ENCODE measurements at places on chromosomes 3 and 15. TPM values are rescaled to one million over a fixed set of nuclear protein-coding genes. Genes with fewer than 3 reads are reported as not detected.

DNA sequence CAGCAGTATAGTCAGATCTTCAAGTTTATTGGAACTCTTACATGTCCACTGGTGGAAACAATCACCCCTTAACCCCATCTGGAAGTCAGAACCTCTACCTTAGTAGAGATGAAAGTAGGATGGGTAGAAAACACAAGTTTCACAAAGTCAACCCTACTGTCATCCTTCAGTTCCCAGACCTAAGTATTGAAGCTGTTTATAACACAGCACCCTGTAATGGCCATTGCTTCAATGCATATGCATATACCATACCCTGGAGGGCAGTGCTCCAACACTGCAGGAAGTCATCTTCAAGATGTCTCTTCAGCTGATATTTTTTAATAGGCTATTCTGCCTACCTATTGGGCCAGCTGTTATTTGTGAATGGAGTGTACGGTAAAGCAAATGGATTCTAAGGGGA, 241.3 kb downstream of the UBE2E2 start:
- no peaks in the 10 kb centered on the region for H3K36me3 ChIP-seq
- no peak overlapping the region for H3K4me3 ChIP-seq
- DNase-seq, result no peak
- no peaks in the 10 kb centered on the region for H3K4me1 ChIP-seq
- no peak overlapping the region for H3K27ac ChIP-seq
- H3K27me3 ChIP-seq, result no peaks in the 10 kb centered on the region

DNA sequence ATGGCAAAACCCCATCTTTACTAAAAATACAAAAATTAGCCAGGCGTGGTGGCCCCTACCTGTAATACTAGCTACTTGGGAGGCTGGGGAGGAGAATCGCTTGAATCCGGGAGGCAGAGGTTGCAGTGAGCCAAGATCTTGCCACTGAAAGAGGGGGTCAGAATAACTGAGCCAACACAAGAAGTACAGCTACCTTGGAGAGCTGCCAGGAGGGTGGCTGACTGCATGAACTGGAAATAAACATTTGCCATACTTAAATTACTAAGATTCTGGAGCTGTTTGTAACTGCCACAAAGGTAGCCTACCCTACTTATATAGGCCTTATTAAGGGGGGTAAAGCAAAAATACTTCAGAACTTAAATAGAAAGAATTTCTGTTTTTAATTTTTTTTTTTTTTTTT, 15.4 kb upstream of the PIK3CB start:
- no peaks in the 10 kb centered on the region for H3K36me3 ChIP-seq
- no peak overlapping the region for H3K4me3 ChIP-seq
- H3K27ac ChIP-seq, result no peak overlapping the region

IGSF10 gene
- 0.10 TPM for total RNA-seq

GABRR3 gene
- total RNA-seq, result not detected

SLC9C1 gene
- total RNA-seq, result not detected

GRCh38 chr3:118525077-118525476, 509.6 kb downstream of the IGSF11 start:
- no peaks in the 10 kb centered on the region for H3K27me3 ChIP-seq
- no peaks in the 10 kb centered on the region for H3K4me1 ChIP-seq
- H3K27ac ChIP-seq, result no peak overlapping the region
- no peak for DNase-seq
- H3K4me3 ChIP-seq, result no peak overlapping the region

DNA sequence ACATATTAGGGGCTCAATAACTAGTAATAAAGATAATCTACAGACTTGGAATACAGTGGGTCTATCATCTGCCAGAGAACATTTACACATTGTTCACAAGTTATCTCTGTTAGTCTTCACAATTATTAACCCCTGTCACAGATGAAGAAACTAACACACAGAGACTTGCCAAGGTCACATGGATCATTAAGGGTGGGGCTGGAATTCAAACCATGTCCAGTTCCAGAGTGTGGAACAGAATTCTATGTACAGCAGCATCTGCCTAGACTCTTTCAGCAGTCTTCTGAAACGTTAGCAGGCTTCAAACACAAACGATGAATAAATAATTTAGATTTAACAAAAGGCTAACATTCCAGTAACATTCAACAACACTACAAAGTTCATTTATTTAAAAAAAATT, 673.9 kb upstream of the NR2F2 start:
- H3K27ac ChIP-seq, result no peak overlapping the region
- H3K4me1 ChIP-seq, result no peaks in the 10 kb centered on the region
- no peak overlapping the region for H3K4me3 ChIP-seq
- H3K36me3 ChIP-seq, result no peaks in the 10 kb centered on the region
- no peaks in the 10 kb centered on the region for H3K27me3 ChIP-seq

GRCh38 chr3:169148448-169149348, 514.8 kb downstream of the MECOM start:
- H3K27ac ChIP-seq, result no peak overlapping the region
- DNase-seq, result no peak
- H3K4me1 ChIP-seq, result peaks cover 22% of the 10 kb centered on the region
- peaks cover 62% of the 10 kb centered on the region for H3K27me3 ChIP-seq
- 0 out of 2 replicates have a peak, but pooled peaks cover 3% of the 10 kb centered on the region for H3K36me3 ChIP-seq

TRAT1 gene
- total RNA-seq, result 0.21 TPM

DNA sequence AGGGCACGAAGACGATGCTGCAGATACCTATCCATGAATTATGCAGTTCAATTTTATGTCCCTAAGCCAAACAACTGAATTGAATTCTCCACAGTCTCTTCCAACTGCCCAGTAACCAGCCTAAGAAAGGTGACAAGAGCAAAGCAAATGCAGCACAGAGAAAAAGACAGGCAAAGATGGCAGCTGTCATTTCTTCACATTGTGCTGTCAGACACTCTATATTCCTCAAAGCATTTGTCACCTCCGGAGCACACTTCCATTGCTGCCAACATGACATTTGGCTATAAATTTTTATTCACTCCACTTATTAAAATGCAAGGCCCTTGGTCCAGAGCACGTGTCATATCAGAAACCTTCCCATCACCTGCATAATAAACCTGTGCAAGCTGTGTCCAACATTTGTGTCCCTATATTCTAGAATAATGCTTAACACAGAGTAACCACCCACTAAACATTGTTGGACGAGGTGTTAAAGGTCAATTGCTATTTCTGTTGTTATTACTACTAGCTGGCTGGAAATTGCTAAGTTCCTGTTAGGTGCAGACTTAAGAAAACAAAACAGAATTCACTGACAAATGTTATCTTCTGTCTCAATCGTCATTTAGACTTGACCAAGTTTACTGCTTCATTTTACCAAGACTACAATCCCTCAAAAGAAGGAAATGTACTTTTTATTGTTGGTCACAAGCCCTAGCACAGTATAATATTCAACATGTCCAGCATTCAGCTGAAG, 89.7 kb downstream of the MAGI1 start:
- no peaks in the 10 kb centered on the region for H3K27me3 ChIP-seq
- DNase-seq, result no peak
- peaks cover 11% of the 10 kb centered on the region for H3K4me1 ChIP-seq
- no peak overlapping the region for H3K27ac ChIP-seq

RTP4 gene
- 2.5 TPM for total RNA-seq

IGF1R gene
- total RNA-seq, result 77.1 TPM

CFAP20DC gene
- total RNA-seq, result 4.0 TPM

DNA sequence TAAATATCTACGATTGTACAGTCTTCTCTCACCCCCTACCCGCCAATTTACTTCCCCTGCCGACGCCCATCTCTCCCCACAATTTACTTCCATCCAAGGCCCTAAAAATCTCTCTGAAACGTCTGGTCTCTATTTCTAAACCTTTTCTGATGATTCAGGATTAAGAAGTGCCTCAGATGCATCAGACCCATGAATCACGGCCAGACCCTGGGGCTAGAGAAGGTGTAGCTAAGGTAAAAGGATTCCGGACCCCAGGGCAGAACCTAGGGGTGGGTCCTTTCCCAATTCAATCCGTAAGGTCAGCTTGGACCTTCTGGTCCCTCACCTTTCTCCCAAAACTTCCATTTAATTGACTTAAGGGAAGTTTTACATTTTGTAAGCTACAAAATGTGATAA, 46.4 kb downstream of the LRIG1 start:
- H3K4me3 ChIP-seq, result no peak overlapping the region
- no peak overlapping the region for H3K27ac ChIP-seq
- no peaks in the 10 kb centered on the region for H3K27me3 ChIP-seq
- no peak for DNase-seq
- no peaks in the 10 kb centered on the region for H3K36me3 ChIP-seq
- H3K4me1 ChIP-seq, result no peaks in the 10 kb centered on the region

DNA sequence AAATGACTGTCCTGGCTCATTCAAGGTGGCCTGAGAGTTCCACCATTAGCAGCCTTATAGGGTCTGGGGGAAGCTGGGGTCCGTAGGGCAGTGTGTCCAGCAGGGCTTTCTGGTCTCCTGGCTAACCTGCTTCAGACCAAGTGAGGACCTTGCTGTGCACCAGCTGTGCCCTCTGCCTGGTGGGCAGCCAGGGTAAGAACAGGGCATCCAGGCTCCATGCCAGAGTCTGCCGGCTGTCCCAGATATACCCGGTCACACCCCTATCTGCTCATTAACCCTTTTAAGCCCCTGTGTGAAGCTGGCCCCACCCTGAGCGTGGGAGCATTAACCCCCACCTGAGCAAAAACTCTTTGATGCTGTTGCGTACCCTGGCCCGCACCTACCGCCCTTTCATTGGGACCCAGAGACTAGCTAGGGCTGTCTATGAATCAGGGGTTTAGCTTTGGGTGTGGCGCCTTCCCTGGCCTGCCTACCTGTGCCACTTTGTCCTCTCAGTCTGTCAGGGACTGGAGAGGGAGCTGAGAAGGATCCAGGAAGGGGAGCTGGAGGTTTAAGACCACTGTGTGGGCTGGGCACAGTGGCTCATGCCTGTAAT, 17.6 kb downstream of the SEMA3F start:
- peak overlapping the region; percentile 61 for H3K27ac ChIP-seq
- H3K27me3 ChIP-seq, result no peaks in the 10 kb centered on the region
- DNase-seq, result no peak
- no peak overlapping the region for H3K4me3 ChIP-seq

- H3K27ac ChIP-seq, result peak overlapping the region; percentile 73
- peaks cover 20% of the 10 kb centered on the region for H3K4me1 ChIP-seq
- H3K36me3 ChIP-seq, result no peaks in the 10 kb centered on the region
- no peak for DNase-seq
- H3K27me3 ChIP-seq, result no peaks in the 10 kb centered on the region
- no peak overlapping the region for H3K4me3 ChIP-seq
Observed at GRCh38 chr3:133527081-133527715, 46.3 kb upstream of the CDV3 start.

- H3K4me3 ChIP-seq, result no peak overlapping the region
- peaks cover 7% of the 10 kb centered on the region for H3K27me3 ChIP-seq
- H3K36me3 ChIP-seq, result no peaks in the 10 kb centered on the region
- DNase-seq, result no peak
- no peaks in the 10 kb centered on the region for H3K4me1 ChIP-seq
Observed at GRCh38 chr15:49063402-49064280, 17.4 kb upstream of the SECISBP2L start.

GRCh38 chr15:72845981-72846383, 62.4 kb upstream of the ADPGK start:
- no peaks in the 10 kb centered on the region for H3K36me3 ChIP-seq
- no peak for DNase-seq
- H3K4me3 ChIP-seq, result no peak overlapping the region
- H3K27me3 ChIP-seq, result peaks cover 14% of the 10 kb centered on the region

DNA sequence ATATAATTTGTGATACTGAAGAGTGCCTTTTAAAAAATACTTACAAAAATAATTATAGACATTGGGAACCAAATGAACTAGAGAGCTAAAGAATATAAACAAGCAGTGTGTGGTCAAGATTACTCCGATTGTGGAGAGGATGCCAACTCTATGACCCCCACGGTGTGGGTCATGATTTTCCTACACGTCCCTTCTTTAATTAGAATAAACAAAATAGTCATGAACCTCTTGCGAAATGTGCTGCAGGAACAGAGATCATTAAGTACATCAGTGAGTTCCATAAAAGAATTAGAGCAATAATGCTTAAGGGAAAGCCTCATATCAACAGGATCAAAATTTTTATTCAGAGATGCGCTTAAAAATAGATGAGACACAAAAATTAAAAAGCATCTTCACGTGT, 476.6 kb upstream of the ROBO1 start:
- H3K36me3 ChIP-seq, result no peaks in the 10 kb centered on the region
- DNase-seq, result no peak
- no peak overlapping the region for H3K4me3 ChIP-seq
- no peaks in the 10 kb centered on the region for H3K4me1 ChIP-seq
- H3K27me3 ChIP-seq, result no peaks in the 10 kb centered on the region

SEMA6D gene
- total RNA-seq, result 0.03 TPM

DNA sequence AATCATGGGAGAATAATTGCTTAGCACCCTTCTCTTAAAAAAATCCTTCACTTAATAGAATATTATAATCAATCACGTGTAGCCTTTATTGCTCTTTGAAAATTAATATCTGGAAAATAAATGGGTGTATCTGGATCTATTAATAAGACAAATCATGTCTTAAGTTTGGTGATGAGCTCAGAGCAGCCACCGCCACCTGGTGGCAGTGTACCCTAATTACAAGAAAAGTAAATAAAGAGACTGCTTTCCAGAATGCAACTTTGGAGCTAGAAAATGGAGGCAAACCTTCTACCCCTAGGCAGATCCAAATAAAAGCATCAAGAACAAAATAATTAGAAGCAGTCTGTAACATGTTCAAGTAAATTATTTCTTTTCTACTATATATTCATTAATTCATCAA, 43.5 kb downstream of the EPHB1 start:
- no peak overlapping the region for H3K4me3 ChIP-seq
- H3K27me3 ChIP-seq, result peaks cover 10% of the 10 kb centered on the region
- no peak overlapping the region for H3K27ac ChIP-seq

WDR93 gene
- total RNA-seq, result 0.18 TPM

GRCh38 chr15:45993508-45993907, 358.7 kb downstream of the SQOR start:
- no peak for DNase-seq
- H3K4me1 ChIP-seq, result no peaks in the 10 kb centered on the region
- H3K27ac ChIP-seq, result no peak overlapping the region
- no peaks in the 10 kb centered on the region for H3K36me3 ChIP-seq

GRCh38 chr15:48493084-48493762, 152.3 kb downstream of the FBN1 start:
- no peak overlapping the region for H3K27ac ChIP-seq
- no peaks in the 10 kb centered on the region for H3K27me3 ChIP-seq
- H3K36me3 ChIP-seq, result no peaks in the 10 kb centered on the region
- H3K4me3 ChIP-seq, result no peak overlapping the region
- no peak for DNase-seq

DNA sequence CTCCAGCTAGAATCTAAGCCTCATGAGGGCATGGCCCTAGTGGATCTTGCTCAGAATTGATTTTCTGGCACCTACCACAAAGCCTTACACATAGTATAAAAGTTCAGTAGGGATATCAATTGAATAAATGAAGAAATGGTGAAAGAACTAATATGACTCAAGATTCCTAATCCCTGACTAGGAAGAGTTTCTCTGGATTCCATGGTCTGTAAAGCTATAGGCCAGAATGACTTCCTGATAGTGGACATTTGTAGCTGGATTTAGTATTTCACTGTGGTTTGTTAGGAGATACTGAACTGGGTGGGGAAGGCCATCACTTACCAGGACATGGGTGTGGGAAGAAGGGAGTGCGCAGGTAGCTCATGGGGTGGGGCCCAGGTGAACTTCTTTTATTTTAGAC, 168.9 kb downstream of the RAP2B start:
- no peak overlapping the region for H3K4me3 ChIP-seq
- DNase-seq, result no peak
- H3K4me1 ChIP-seq, result no peaks in the 10 kb centered on the region
- no peaks in the 10 kb centered on the region for H3K27me3 ChIP-seq
- H3K27ac ChIP-seq, result no peak overlapping the region
- H3K36me3 ChIP-seq, result no peaks in the 10 kb centered on the region

- H3K27me3 ChIP-seq, result no peaks in the 10 kb centered on the region
- H3K27ac ChIP-seq, result no peak overlapping the region
- DNase-seq, result peak; percentile 36
- no peak overlapping the region for H3K4me3 ChIP-seq
- no peaks in the 10 kb centered on the region for H3K4me1 ChIP-seq
- H3K36me3 ChIP-seq, result no peaks in the 10 kb centered on the region
Observed at GRCh38 chr15:57060799-57061198, 142.4 kb downstream of the TCF12 start.
